Mucosa of descending colon (tissue), 3 donors: ENCODE measurements at places on chromosomes 4 and X. TPM values are rescaled to one million over a fixed set of nuclear protein-coding genes. Genes with fewer than 3 reads are reported as not detected.

DNA sequence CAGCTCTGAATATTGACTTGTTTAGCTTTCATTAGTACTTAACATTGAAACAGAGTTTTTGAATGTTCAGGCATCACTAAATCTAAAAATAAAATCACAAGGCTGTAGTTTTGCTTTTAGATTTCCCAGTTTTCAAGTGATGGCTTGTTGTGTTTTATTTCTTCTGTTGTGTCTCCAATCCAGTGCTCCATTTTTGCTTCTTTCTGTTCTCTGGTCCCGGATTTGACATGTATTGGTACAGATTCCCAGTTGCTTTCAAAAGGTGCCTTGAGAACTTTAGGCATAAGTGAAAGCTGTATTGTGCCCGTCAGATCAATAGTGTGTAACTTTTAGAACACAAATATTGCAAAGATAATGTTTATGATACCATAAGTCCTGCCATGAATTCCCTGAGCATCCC lies 53.2 kb downstream of the ARHGAP10 start:
- DNase-seq = no peak

- DNase-seq = no peak
These were observed 67.3 kb upstream of the VBP1 start for GRCh38 chrX:155148724-155149537.

DNA sequence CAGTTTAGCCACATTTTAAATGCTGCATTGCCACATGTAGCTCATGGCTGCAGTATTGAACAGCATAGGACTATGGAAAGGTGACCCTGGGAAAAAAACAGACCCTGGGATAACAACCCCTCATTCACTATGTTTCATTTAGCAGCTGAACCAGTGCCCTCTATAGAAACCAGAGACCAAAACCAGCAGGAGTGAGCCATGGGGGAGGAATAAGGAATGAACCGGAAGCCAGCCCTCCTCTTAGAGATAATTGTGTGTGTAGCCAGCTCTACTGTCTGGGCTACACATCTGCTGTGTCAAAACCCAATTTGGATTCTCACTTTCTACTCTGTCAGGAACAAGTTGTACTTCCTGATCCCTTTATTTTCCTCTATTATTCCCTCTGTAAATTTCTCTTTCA lies 158.5 kb upstream of the S100G start:
- no peak for DNase-seq

The ARHGAP36 gene
- 0.19 TPM for total RNA-seq

The NIPAL1 gene
- 51.0 TPM for total RNA-seq

The NDP gene
- total RNA-seq = not detected

- DNase-seq = no peak
These were observed 2.9 kb downstream of the FAM200B start for GRCh38 chr4:15684498-15684897.

- DNase-seq = no peak
These were observed 85.9 kb downstream of the AASDH start for GRCh38 chr4:56301181-56301996.

DNA sequence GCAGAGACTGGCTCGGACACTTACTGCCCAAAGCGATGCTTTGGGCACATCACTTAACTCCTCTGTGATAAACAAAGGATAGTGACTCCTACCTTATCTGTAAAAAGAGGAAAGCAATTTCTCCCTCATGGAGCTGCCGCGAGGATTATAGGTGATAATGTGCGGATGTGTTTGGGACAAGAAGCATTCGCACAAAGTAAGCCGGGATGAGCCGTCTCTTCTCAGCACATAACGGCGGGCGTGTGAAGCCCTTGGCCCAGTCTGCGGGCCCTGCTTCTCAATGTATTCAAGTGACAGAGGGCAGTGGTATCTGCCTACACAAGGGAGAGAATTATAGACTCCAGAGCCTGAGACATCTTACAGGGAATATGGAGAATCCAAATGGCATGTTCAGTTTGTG lies 550.3 kb upstream of the CPEB2 start:
- DNase-seq = no peak

GRCh38 chr4:120971884-120972283 lies 49.4 kb upstream of the PRDM5 start:
- DNase-seq = no peak

DNA sequence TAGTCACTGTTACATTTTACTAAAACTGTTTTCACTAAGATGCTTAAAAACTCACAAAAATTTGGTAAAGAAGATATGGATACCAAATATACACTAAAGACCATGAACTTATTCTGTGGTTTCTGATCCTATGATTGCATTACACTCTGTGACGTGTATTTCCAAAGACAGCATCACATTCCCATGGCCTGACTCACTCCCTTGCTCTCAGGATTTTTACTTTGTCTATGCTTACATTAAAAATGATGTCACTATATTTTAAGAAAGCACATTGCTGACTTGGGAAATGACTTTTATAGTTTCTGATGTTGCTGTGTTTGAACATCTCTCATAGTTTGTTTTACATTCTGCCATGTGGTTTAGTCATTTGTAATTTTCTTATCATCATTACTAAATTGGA lies 327.9 kb upstream of the MAGEB18 start:
- DNase-seq = no peak

- no peak for DNase-seq
These were observed 182.7 kb upstream of the FAT4 start for GRCh38 chr4:125131891-125132680.

GRCh38 chr4:138242076-138242833 lies at the start of gene SLC7A11:
Gene SLC7A11, minus strand, starts transcription at chr4:138242349. Its CDS starts 280 bp downstream, at chr4:138242069.
- peak; percentile 71 for DNase-seq

DNA sequence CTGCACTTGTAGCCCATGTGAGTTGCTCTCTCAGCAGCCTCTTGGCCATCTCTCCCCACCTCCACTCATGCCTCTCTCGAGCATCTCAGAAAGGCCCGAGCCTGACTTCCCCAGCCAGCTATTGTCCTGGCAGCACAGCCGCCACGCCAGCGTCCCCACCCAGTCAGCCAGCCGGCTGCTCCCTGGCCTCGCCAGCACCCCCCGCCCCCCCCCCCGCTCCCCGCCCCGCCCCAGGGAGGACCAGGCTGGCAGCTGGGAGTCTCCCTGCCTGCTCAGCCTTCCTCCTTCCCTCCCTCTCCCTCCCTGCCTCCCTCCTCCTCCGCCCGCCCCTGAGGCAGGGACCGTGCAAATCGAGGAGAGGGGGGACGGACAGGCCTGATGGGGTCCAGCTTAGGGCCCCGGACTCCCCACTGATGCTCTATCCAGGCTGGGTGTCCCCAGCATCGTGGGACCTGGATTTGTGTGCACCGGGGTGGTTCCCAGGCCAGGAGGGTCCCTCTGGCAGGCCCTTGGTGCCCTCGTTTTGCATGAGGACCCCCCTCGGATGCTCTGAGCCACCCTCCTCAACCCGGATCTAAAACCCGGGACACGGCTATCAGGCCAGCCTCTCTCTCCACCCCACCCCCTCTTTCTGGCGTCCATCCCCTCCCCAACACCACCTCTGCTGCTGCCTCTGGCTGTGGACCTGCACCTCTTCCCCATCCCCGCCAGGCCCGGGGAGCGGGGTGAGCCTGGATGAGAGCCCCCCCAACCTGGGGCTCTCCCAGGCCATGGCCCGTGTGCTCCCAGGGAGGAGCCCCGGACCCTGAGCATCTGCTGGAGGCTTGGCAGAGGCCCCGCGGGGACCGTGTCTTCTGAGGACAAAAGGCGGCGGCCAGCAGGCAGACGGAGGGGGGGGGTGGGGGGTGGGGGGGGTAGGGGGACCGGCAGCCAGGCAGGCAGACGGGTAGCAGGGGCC lies at the start of gene GPR173:
TSS of gene GPR173 (plus strand) at position 621 of the 958 bp plus-strand sequence. CDS start 27,833 bp downstream, outside the sequence.
- DNase-seq = peak; percentile 57

DNA sequence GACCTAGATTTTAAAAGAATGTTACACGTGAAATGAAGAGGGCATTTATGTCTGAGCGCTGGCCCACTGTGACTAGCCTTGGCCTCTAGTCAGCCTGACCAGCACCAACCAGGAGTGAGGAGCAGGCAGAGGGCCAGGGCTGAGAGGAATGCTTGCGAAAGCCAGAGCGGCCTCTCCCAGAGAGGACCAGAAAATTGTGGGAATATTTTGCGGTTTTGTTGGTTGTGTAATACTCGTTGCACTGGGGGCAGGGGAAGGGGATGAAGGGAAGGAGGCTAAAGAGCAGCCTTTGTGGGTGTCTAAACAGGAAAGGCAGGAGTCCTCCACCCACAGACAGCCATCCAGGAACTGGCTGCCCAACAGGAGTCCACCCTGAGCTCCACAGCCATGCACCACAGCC lies 3.8 kb downstream of the GABRE start:
- peak; percentile 60 for DNase-seq

- no peak for DNase-seq
These were observed 20.9 kb upstream of the KLHL8 start for GRCh38 chr4:87241336-87241735.

DNA sequence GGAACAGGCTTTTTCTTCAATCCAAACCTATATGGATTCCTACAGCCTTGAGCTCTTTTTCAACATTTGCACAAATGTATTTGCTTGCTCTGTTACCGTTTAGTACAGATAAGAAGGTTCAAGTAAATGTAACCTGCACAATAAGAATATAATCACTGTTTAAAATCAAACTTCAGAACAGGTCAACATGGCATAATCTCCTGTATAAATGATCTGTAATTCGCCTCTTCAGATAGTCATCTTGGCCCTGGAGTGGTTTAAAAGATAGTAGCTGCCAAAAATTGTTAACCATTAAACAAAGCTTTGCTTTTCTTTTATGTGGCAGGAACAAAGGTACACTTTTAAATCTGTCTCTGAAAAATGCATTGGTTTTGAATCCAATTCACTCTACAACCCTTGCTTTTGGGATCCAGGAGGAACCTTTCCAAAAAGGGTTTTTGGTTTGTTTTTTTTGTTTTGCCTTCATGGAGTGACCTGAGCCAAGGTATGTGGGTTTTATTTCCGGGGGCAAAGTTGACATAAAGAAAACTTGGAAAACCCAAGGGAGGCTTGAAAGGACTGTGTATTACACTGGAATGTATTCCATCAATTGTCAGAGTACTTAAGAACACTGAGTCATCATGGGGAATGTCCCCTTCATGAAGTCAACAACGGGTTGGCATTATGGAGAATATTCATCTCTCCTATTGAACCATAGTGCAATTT lies 210.4 kb upstream of the HCCS start:
- DNase-seq = no peak

The DIPK2B gene
- 5.4 TPM for total RNA-seq

The MXRA5 gene
- 4.7 TPM for total RNA-seq

- DNase-seq = no peak
These were observed 141.1 kb downstream of the MOSPD2 start for GRCh38 chrX:15014281-15014680.

- peak; percentile 66 for DNase-seq
These were observed 55.0 kb downstream of the FAM53A start for GRCh38 chr4:1628892-1629698.

GRCh38 chr4:83556816-83557215 lies 20.9 kb downstream of the GPAT3 start:
- DNase-seq = no peak

The IBSP gene
- total RNA-seq = not detected

The TCEAL9 gene
- total RNA-seq = 20.9 TPM

The P2RY4 gene
- total RNA-seq = 0.79 TPM

The INTU gene
- total RNA-seq = 5.8 TPM

The CT83 gene
- total RNA-seq = not detected

The STK32B gene
- 0.67 TPM for total RNA-seq

The FAM241A gene
- total RNA-seq = 0.75 TPM

The MCTS1 gene
- total RNA-seq = 36.7 TPM

DNA sequence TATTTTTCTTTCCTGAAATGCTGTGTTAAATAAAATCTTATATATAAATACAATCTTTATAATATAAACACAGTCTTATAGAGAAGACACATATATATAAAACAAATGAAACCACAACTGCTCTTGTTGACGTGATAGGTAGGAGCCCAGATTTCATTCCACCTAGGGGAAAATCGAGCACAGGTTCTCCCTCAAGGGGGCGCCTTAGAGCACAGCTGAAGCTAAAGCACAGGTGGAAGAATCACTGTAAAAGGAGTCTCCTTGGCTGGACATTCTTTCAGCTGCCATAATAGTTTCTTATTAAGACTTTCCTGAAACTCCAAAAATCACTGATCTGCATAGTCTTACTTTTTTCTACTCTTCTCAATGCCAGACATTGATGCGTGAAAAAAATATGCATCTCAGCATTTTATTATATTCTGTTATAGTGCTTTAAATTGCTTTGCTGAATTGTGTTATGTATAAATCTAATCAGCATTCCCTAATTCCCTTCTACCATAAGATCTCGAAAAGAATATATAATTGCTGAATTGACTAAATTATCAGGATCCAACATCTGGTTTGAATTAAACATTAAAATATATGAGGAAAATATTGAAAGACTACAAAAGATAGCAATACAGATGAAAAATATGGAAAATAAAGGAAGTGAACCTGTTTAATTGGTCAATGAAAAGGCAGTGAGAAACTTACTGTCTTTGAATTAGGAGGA lies 25.5 kb upstream of the RXFP1 start:
- no peak for DNase-seq

GRCh38 chr4:120921456-120922380 lies 808 bp downstream of the PRDM5 start:
- peak; percentile 78 for DNase-seq

The MAGEB5 gene
- total RNA-seq = not detected

- no peak for DNase-seq
These were observed 340.1 kb downstream of the GPAT3 start for GRCh38 chr4:83876047-83876446.

DNA sequence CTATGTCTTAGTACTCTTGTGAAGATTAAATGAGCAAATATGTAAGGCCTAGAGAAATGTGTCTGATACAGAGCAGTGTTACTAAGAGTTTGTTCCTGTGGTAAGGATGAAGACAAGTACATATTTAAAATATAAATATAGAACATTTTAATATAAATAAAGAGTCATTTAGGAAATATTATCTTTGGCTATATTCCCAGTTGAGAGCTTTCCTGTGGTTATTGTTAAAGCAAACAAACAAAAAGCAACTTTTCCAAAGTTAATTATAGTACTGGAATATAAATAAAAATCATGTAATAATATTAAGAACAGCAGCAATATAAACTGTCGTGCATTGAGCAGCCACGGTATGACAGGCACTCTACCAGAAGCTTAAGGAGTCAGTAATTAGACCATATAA lies 472.5 kb downstream of the INPP4B start:
- DNase-seq = no peak

- peak; percentile 66 for DNase-seq
These were observed 136.2 kb downstream of the CFAP299 start for GRCh38 chr4:80471756-80472155.

DNA sequence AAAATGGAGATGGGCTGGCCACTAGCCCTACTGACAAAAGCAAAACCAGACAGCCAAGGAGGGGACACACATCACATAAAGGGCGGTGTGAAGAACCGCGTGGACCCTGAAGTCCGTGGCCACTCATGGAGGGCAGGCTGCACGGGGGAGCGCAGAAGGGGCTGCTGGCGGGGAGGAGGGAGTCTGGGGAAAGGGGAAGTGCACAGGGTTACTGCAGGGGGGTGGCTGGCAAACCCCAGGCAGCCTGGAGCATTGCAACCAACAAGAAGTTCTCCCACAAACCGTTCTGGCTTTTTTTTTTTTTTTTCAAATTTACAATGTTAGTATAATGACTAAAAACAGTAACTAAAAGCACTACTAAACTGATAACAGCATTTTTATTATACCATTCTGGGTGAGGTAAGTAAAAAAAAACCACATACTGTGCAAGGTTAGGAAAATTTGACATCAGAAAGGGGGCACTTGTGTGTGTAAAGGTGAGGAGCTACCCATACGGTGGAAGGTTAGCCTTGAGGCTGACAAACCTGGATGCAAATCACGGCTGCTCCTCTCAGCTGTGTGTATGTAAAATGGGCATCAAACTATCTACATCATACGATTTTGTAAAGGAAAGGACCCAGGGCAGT lies 87.1 kb downstream of the TSPAN5 start:
- no peak for DNase-seq

GRCh38 chrX:72273718-72274117 lies 3.3 kb downstream of the RPS4X start:
- DNase-seq = no peak
